Omental fat pad (tissue), 4 donors: ENCODE measurements at places on chromosomes 3 and 15.

GRCh38 chr15:100483370-100483769 lies 45.4 kb downstream of the CERS3 start:
- DNase-seq = no peak

GRCh38 chr15:77395013-77395774 lies 24.7 kb downstream of the PEAK1 start:
- no peak for DNase-seq

GRCh38 chr3:120831066-120831465 lies 76.9 kb upstream of the STXBP5L start:
- no peak for DNase-seq

- no peak for DNase-seq
These were observed 66.3 kb downstream of the RTP4 start for GRCh38 chr3:187434524-187434923.

DNA sequence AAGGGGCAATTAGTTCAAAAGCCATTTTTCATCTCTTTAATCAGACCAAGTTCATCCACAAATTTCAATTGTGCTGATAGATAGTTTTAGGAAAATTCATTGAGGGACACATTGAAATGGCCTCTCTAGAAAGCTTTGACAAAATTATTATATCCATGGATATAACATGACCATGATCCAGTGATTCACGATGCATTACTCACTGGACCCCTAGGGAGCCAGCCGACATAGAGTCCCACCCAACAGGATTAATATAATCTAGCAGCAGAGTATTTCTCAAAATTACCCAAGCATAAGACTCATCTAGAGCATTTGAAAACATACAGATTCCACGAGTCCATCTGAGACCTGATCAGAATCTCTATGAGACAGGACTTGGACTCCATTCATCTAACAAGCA lies 100.3 kb downstream of the FRMD5 start:
- no peak for DNase-seq

DNA sequence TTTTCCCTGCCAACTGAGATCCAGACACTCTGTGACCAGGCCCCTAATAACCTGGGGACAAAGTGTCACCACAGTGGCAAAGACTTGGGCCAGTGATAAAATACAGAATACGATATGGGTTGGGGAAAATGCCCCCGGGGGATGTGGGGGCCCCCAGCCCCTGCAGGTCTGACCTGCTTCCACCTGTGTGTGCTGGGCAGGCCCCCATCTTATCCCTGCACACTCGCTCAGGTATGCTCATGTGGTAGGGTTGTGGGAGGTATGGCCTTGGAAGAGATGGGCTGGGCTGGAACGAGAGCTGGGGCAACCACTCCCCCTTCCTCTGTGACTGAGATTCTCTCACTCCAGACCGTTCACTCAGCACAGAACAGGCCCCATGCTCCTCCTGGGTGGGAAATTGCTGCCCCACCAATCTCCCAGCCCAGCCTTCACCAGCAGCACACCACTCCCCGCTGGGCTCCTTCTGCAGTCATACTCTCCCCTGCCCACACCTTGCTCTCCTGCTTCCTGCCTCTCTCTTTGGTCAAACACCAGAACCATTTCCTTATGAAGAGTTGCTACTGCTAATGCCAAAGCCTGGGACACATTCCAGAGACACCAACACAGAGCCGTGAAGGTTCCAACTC lies 9.6 kb upstream of the CPEB1 start:
- no peak for DNase-seq

DNA sequence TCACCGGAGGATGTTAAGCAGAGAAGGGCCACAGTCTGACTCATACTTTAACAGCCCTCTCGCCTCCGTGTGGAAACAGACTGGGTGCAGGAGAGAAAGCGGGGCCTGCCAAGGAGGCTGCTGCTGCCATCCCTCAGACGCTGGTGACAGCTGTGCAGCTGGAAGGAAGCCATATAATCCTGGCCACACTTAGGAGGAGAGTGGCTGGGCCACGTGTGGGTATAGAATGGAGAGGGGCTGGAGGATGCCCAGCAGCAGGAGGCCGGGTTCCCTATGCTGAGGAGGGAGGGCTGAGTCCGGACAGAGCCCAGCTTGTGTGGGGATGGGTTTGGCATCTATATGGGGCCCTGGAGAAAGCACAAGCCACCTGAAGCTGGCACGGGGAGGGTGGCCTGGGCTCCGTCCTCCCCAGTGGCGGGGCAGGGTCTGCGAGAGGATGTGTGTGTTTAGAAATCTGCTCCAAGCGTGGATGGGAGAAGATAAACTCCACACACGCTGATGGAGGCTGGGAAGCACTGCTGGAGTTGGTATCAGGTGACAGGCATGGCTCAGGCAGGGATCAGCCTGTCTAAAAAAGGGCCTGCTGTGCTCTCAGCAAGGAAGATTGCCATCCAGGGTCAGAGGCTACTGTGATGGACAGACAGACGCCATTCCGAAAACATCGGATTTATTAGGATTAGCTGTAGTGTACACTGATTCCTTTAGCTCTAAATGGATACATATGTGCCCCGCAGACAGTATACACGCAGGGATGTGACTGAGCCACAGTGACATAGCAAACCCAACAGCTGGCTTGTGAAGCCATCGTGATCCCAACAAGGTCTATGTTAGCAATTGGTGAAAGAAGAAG lies 15.9 kb downstream of the ABTB1 start:
- peak; percentile 14 for DNase-seq

DNA sequence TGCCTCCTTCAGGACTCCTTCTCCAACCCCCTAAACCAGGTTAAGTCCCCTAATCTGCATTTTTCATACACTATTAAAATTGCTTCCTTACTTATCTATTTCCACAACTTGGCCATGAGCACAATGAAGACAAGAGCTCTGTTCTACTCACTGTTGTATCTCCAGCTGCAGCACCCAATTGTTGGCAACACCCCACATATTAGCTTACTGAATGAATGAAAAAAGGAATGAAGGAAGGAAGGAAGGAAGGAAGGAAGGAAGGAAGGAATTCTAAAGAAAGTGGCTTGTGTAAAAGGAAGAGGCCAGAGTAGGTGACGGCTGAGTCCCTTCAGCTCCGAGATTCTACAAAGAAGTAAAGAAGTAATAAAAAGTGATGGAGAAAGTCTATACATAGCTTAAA lies 444.7 kb downstream of the ERC2 start:
- no peak for DNase-seq

- DNase-seq = no peak
These were observed 32.2 kb downstream of the ANAPC13 start for GRCh38 chr3:134453631-134454030.

DNA sequence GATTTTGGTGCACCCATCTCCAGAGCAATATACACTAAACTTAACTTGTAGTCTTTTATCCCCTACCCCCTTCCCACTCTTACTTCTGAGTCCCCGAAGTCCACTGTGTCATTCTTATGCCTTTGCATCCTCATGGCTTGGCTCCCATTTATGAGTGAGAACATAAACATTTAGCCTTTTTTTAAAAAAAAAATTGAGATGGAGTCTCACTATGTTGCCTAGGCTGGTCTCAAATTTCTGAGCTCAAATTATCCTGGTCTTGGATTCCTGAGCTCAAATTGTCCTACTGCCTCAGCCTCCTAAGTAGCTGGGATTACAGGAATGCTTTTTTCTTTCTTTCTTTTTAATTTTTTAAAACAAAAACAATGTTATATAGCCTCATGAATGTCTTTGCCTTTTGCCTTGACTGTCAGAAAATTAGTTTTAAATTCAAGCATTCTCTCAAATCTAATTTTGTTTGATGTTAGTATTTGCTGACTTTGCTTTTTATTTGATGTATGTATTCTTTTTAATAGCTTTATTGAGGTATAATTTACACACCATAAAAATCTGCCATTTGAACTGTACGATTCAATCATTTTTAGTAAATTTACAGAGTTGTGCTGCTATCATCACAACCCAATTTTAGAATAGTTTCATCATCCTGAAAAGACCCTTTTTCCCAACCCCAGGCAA lies 46.9 kb downstream of the NFKBIZ start:
- DNase-seq = no peak

DNA sequence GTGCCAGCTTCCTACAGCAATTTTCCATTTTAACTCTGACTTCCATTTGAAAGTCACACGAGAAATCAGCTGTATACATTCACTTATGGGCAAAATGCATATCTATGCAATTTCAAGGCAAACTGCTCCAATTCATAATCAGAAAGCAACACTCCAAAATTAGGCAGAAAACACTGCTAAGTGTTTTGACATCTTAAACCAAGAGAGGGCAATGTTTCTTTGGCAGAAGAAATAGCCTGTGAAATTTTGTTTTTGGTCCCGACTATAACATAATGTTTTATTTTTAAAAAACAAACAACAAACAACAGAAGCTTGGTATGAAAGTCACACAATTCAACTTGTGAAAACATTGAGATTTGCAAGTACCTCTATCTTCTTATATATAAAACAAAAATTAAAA lies 42.6 kb downstream of the GOLIM4 start:
- DNase-seq = no peak

- no peak for DNase-seq
These were observed 43.0 kb downstream of the BCL2L10 start for GRCh38 chr15:52069559-52069958.

DNA sequence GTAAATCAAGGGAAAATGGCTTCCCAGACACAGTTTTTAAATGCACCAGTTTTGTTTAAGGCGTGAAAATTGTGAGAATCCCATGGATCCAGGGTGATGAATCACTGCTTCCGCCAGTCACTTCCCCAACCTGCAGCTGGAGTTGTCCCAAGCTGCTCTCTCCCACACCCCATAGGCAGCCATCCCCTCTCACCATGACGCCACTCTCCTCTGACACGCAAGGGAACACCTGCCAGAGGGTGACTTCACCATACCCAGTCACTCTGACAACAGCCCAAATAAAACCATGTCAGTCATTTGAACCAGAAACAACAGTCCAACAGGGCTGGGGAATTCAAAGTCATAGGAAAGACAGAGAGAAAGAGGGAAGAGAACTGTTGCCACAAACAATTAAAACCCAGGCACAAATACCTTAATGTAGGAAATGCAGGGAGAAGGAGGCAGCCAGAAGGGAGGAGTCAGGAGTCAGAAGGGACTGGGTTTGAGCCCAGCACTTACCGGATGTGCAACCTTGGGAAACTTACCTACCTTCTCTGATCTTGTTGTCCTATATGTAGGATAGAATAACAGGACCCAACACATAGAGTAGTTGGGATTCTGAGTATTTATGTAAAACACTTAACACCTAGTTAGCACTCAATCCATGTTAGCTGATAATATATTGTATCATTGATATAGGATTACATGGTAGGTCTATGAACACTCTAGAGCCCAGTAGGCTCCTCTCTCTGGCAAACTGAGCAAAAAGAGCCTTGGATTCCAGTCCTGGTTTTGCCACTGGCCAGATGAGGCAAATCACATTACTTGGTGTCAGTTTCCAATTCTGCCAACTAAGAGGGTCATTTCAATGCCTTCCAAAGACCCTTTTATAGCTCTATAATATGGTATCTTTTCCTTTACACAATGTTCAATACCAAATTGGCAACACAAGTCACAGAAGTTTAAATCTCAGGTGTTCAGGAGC lies 326.3 kb upstream of the ICE2 start:
- DNase-seq = no peak

DNA sequence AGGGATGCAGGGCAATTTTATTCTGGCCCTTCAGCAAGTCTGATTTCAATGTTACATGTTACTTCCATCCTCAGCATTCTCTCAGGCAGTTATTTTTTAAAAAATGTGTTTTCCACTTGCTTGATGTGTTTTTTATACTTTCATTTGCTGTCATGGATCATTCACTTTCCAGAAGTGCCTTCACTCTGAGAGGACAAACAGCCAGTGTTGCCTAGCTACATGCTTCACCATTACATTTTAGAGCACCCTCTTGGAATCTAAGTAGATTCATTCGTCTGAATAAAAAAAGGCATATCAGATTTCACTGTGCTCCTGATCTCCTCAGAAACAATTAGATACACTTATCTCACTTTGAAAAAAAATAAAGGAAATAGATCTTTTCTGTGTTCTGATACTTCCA lies 93.6 kb upstream of the POU1F1 start:
- DNase-seq = no peak

DNA sequence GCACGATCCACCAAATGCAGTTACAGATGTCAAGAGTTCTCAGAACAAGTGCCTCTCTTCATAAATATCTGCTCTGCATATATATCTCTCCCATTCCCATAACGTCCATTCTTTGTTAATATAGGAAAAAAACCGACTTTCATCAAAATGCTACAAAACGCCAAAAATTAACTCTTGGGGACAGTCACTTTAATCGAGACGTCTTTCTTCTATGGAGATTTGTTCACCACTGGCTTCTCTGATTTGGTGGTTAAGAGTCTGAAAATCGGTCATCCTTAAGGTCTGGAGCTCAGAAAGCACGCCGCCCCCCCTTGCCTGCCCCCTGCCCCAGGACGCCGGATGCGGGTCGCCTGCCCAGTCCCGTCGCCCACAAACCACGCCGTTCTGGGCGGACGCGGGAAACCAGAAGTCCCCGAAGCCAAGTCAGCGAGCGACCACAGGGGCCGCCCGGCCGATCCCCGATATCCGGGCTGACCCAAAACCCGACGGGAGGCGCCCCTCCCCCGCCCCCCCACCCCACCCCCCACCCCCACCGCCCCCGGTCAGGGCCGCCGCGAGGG lies 252.7 kb downstream of the TJP1 start:
- no peak for DNase-seq

DNA sequence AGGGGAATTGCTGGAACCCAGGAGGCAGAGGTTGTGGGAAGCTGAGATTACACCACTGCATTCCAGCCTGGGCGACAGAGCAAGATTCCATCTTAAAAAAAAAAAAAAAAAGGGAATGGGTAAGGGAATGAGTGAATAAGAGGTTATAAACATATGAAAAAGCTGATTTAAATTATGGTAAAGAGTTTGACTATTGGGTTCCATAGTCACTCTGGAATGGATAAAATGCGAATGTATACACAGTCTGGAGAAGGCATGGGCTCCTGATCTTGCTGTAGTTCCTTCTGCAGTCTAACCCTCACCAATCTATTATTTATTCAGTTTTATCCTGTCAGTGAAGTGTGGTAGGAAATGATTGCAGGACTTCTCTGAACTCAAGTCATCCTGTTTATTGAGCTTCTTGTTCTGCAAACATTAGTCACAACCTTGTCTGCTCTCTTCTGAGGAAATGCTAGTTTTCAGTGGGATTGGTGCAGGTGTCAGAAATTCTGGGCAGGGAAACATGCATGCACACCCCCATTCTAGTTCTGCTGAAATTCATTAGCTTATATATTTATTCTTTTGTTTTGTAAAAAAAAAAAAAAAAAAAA lies 190.9 kb upstream of the CFAP20DC start:
- no peak for DNase-seq

DNA sequence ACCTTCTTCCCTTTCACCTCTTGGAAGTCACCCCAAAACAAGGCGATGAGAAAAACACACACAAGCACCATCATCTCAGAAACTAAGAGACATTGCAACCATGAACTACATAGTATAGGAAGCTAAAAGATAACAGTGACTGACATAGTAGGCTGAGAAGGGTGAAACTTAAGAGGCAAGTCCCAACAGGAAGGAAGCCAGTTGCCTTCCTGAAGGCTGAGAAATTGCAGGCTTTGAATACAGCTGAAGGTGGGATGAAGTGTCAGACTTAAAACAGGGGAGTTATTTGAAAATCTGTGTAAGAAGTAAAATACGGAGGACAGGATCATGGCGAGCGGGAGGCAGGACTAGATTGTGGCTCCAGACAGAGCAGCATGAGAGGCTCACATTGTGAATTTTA lies 27.8 kb downstream of the SLC27A2 start:
- DNase-seq = no peak
